AG09309 (cell line): ENCODE measurements at places on chromosomes 4 and X.

DNA sequence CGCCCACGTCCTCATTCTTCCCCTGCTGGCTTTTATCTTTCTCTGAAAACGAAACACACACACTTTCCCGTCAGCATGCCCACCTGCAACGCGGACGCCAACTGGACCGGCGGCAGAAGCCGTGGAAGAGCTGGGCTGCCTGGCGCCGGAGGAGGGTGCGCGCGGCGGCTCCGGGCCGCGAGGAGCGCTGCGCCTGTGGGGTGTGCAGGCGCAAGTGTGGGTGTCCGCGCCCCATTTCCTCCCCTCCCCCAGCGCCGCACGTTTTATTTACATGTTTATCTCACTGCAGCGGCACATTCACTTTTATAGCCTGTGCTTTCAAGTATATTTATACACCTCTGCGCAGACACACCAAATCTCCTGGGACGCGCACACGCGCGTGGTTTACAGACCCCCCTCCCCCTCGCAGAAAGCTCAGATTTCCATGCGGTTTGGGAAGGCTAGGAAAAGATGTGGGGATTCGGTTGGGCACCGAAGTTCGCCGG lies 1.5 kb downstream of the PITX2 start:
- no peak for DNase-seq

GRCh38 chrX:42442745-42443144 lies 335.2 kb downstream of the PPP1R2C start:
- no peak for DNase-seq

- no peak for DNase-seq
These were observed 79.5 kb downstream of the MAGEB5 start for GRCh38 chrX:26295425-26295824.

DNA sequence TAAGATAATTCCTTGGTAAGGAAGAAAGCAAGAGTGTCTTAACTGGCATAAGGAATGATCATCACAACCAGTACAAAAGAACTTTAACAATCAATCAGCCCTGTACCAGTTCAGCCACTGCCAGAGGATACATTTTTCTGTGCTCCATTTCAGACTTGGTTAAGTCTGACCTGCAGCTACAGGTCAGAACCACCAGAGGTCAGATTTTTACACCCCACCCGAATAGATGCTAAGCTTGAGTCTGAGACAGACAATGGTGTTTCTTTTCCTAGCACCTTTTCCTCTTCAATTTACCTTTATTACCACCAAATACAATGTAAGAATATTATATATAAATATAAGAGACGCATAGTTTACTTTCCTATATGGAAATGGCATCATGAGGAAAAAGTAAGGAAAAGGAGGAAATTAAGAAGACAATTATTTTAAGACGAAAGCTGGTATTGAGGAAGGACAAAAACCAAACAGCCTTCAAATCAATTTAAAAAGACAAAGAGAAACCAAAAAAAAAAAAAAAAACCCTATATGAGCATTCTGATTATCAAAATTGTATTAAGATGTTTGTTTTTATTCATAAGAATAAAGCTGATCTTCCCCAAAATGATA lies 215.3 kb upstream of the TTC29 start:
- DNase-seq, result peak; percentile 14

DNA sequence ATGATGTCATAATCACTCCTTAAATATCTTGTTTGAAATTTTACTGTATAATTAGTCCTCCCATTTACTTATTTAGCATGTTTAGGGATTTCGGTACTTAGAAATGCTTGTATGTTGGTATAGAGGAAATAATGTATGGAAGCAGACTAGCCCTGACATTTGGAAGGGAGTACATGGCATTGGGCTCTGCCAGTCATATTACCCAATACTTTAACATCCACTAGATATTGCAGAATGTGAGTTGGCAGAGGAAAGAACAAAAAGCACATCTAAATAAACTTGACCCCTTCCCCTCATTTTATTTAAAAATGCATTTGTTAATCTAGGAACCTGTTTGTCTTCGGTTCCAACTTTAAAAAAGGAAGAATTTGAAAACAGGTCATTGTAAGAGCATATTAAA lies 77.8 kb downstream of the RS1 start:
- no peak for DNase-seq

DNA sequence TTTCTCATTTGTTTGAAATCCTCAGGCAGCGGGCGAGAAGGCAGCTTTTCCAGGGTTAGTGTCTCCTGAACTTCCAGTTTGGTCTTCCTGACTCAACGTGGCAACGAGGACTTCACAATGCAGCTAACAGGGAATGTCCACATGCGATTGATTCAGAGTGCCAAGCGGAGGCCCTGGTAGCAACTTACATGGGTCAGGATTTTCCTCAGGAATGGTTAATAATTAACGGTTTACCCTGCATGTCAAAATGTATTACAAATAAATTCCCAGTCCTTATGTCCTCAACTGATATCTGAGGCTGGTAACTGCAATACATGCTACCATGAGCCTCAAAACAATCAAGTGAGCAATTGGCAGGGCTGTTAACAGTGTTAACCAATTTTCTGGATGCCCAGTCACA lies 67.2 kb downstream of the MAP3K15 start:
- DNase-seq, result no peak

- DNase-seq, result no peak
These were observed 88.6 kb upstream of the MAML3 start for GRCh38 chr4:140242357-140243277.

- DNase-seq, result no peak
These were observed 25.6 kb upstream of the MAMLD1 start for GRCh38 chrX:150337536-150337935.
